ENCODE measurements at places on chromosomes 12 and 14.

- H3K27me3 ChIP-seq: peaks cover 6% of the 10 kb centered on the region
- H3K4me1 ChIP-seq: no peaks in the 10 kb centered on the region
- DNase-seq: no peak
- no peak overlapping the region for H3K27ac ChIP-seq
- H3K4me3 ChIP-seq: no peak overlapping the region
Measured at GRCh38 chr12:7374423-7375144, 69.4 kb downstream of the CD163L1 start.

DNA sequence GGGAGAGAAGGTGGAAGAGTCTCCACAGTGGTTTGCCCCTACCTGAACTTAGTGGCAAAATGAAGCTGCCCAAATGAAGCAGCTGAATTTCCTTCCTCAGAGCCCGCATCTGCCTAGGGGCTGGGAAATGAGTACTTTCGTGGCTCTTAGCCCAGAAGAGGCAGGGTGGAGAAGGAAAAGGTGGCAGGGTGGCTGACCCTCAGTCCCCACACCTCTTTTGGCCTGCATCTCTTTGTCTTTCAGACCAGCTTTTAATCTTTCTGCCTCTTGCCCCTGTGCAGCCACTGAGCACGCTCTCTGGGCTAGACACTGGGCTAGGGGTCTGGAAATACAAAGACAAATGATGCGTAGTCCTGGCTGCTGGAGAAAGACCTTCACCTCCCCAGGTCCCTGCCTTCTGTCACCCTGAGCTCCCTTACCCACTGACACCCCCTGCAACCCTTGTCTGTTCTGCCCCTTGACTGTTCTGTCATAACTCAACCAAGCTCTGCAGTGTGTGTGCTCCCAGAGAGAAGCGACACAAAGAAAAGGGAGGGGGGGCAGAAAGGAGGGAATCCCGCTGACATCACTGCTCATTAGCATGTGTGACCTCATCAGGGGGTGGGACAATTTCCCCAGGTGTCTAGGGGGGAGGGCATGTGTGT is 371 bp upstream of the REM2 start:
- H3K27ac ChIP-seq: no peak overlapping the region
- peaks cover 13% of the 10 kb centered on the region for H3K36me3 ChIP-seq
- H3K4me1 ChIP-seq: peaks cover 22% of the 10 kb centered on the region

DNA sequence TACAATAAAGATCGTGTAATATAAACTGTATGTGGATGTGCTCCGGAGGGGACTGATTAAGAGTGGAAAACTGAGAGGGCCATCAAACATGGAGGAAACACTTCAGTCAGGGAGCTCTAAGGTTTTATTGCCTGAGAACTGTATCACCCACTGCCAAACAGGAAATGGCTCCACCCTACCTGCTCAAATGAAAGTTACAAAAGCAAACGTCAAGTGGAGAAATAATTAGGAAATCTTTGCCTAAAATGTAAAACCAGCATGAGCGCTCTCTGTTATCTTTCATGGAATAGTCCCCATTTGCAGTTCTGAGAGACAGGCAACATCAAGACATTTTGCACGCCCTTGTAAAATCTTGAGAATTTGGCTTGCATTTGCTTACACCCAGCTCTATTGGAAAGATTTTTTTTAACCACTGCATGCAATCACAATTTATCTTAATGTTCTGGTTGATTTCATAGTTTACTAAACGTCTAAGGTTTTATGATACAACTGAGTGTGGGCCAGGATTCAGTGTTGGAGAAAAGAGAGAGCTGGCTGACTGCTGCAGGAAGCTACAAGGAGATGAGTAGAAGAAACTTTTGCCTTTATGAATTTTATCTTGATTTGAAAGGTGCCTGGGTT is 344.0 kb upstream of the PRICKLE1 start:
- no peak overlapping the region for H3K27ac ChIP-seq
- H3K36me3 ChIP-seq: no peaks in the 10 kb centered on the region
- H3K4me1 ChIP-seq: no peaks in the 10 kb centered on the region
- H3K27me3 ChIP-seq: no peaks in the 10 kb centered on the region

GRCh38 chr12:10968765-10969456 is 17.8 kb downstream of the TAS2R50 start:
- no peaks in the 10 kb centered on the region for H3K4me1 ChIP-seq
- H3K27me3 ChIP-seq: no peaks in the 10 kb centered on the region
- no peaks in the 10 kb centered on the region for H3K36me3 ChIP-seq
- DNase-seq: no peak
- no peak overlapping the region for H3K4me3 ChIP-seq

GRCh38 chr12:56935752-56936151 is 1.5 kb upstream of the SDR9C7 start:
- no peak for DNase-seq
- H3K4me1 ChIP-seq: peaks cover 4% of the 10 kb centered on the region
- no peaks in the 10 kb centered on the region for H3K36me3 ChIP-seq
- H3K4me3 ChIP-seq: no peak overlapping the region
- H3K27me3 ChIP-seq: no peaks in the 10 kb centered on the region

DNA sequence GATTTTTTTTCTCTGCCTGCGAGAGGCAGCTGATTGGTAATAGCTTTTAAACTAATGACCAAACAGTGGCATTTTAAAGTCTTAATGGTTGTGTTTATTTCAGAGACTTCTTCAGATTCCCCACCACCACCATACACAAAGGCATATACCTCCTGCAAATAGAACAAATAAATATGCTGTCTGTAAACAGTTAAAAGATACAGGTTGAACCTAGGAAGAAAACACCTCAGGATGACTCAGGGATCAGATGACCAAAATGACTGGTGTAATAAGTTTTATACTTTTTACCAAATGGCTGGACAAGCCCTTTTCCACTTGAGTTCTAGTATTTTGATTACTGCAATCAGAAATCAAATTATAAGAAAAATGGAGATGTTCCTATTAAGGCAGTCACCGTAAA is 364.1 kb downstream of the PAWR start:
- no peaks in the 10 kb centered on the region for H3K4me1 ChIP-seq
- no peak overlapping the region for H3K27ac ChIP-seq
- H3K36me3 ChIP-seq: no peaks in the 10 kb centered on the region
- no peak overlapping the region for H3K4me3 ChIP-seq
- no peak for DNase-seq

DNA sequence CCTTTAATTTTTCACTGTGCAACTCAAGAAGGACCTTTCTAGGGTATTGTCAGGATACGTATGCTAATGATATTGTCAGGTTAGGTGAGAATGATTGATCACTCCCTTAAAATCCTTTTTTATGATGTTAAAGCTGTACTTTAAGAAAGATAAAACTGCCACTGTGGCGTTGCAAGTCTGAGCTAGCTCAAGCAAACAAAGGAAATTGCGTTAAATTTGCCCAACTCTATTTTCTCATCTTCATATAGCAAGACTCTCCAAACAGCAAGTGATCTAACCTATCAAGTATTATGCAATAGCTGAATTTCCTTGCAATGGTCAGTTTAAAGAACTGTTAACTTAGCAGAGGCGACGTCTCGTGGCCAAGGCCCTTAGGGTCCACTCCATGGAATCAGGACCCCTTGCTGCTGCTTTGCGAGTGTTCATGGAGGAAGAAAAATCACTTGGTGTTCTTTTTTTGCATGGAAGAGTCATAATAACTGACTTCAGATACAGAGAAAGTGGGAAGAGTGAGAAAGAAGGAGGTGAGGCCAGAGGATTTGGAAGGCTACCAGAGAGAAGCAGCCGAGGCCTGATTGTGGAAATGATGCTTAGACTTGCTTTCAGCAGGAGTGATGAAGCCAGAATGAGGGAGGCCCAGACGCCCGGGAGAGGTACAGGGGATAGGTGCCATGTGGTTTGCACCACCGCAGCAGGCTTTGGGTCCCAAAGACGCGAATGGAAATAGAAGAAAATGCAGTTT is 2.5 kb downstream of the TRAF3 start:
- H3K27ac ChIP-seq: no peak overlapping the region
- DNase-seq: no peak
- H3K27me3 ChIP-seq: no peaks in the 10 kb centered on the region
- H3K4me3 ChIP-seq: no peak overlapping the region
- no peaks in the 10 kb centered on the region for H3K36me3 ChIP-seq

- peaks cover 9% of the 10 kb centered on the region for H3K36me3 ChIP-seq
- H3K4me1 ChIP-seq: peaks cover 42% of the 10 kb centered on the region
- peak overlapping the region; percentile 92 for H3K27ac ChIP-seq
- H3K4me3 ChIP-seq: peak overlapping the region; percentile 50
Measured at GRCh38 chr14:105491366-105491973, 424 bp downstream of the TEDC1 start.

- no peaks in the 10 kb centered on the region for H3K4me1 ChIP-seq
- no peak overlapping the region for H3K4me3 ChIP-seq
- DNase-seq: no peak
- no peaks in the 10 kb centered on the region for H3K27me3 ChIP-seq
- no peak overlapping the region for H3K27ac ChIP-seq
Measured at GRCh38 chr12:131076296-131076695, 122.6 kb downstream of the ADGRD1 start.

GRCh38 chr12:2801044-2801783 is 6.4 kb downstream of the FKBP4 start:
- H3K27ac ChIP-seq: no peak overlapping the region
- peaks cover 53% of the 10 kb centered on the region for H3K36me3 ChIP-seq
- H3K4me1 ChIP-seq: peaks cover 4% of the 10 kb centered on the region
- H3K27me3 ChIP-seq: no peaks in the 10 kb centered on the region
- no peak overlapping the region for H3K4me3 ChIP-seq
- DNase-seq: no peak

- no peaks in the 10 kb centered on the region for H3K4me1 ChIP-seq
- no peaks in the 10 kb centered on the region for H3K36me3 ChIP-seq
- H3K4me3 ChIP-seq: no peak overlapping the region
- H3K27ac ChIP-seq: no peak overlapping the region
Measured at GRCh38 chr14:86838363-86838762, 1154.6 kb downstream of the GALC start.

- H3K4me3 ChIP-seq: no peak overlapping the region
- no peak for DNase-seq
- no peak overlapping the region for H3K27ac ChIP-seq
Measured at GRCh38 chr12:86948851-86949250, 692.7 kb upstream of the MGAT4C start.

- H3K27ac ChIP-seq: no peak overlapping the region
- H3K4me1 ChIP-seq: no peaks in the 10 kb centered on the region
- H3K36me3 ChIP-seq: no peaks in the 10 kb centered on the region
- no peak for DNase-seq
- H3K27me3 ChIP-seq: no peaks in the 10 kb centered on the region
Measured at GRCh38 chr12:131050463-131051154, 96.9 kb downstream of the ADGRD1 start.

DNA sequence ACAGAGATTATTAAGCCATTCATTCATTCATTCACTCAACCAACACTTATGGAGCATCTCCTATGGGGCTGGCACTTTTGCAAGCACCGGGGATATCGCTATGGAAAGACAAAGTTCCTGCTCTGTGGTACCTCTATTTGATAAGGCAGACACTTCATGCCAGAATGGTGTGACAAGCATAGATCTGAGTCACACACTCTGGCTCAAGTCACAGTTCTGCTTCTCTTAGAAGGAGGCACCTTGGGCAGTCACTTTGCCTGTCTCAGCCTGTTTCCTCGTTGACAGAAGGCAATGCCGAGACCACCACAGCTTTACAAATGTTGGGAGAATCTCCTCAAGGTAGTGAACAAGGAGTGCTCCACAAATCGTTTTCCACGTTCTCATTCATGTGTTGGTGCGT is 205.2 kb downstream of the SLC41A2 start:
- peaks cover 9% of the 10 kb centered on the region for H3K36me3 ChIP-seq
- H3K27ac ChIP-seq: no peak overlapping the region
- H3K4me3 ChIP-seq: no peak overlapping the region
- DNase-seq: no peak
- H3K4me1 ChIP-seq: peaks cover 29% of the 10 kb centered on the region

GRCh38 chr14:49250109-49250508 is 336.1 kb downstream of the RPS29 start:
- no peak for DNase-seq
- no peaks in the 10 kb centered on the region for H3K4me1 ChIP-seq
- H3K27ac ChIP-seq: no peak overlapping the region

GRCh38 chr12:53725824-53726223 is 1.4 kb downstream of the CALCOCO1 start:
- H3K4me1 ChIP-seq: peaks cover 18% of the 10 kb centered on the region
- no peak for DNase-seq
- H3K27ac ChIP-seq: no peak overlapping the region

DNA sequence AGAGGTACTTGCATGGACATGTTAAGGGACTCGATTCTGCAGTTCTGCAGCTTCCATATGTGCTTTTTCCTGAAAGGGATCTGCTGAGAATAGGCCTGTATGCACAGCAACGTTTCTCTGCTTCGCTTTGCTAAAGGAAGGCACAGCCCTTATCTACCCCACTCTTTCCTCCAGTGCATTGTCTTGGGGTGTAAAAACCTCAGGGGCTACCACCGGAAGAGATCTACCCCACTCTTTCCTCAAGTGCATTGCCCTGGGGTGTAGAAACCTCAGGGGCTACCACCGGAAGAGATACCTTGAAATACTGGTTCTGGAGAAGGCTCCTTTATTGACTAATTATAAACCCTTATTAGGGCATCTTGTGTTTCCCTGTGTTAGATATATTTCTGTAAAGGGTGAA is 52.9 kb downstream of the SEL1L start:
- H3K36me3 ChIP-seq: peaks cover 64% of the 10 kb centered on the region
- H3K4me3 ChIP-seq: no peak overlapping the region
- DNase-seq: peak; percentile 44
- peaks cover 9% of the 10 kb centered on the region for H3K4me1 ChIP-seq

GRCh38 chr14:105195522-105196264 is 14.6 kb upstream of the NUDT14 start:
- no peak for DNase-seq
- H3K4me3 ChIP-seq: no peak overlapping the region
- no peak overlapping the region for H3K27ac ChIP-seq
- peaks cover 38% of the 10 kb centered on the region for H3K27me3 ChIP-seq
- no peaks in the 10 kb centered on the region for H3K36me3 ChIP-seq
- peaks cover 44% of the 10 kb centered on the region for H3K4me1 ChIP-seq

DNA sequence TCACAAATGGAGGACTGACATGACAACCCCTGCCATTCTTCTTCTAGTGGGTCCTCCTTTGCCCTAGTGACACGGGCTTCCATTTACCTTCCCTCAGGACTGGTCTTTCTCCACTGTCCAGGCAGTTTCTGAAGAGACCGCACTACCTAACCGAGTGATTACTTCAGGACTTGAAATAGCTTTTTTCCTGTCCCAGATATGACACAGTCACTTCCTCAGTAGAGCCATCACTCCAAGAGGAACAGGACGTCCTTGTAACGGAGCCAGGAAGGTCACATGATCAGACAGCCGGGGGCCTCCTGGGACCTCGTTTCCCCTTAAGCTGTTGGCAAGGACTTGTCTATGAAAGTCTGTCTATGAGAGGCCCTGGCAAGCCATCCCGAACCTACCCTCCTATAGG is 62.3 kb downstream of the FOS start:
- H3K27me3 ChIP-seq: no peaks in the 10 kb centered on the region
- H3K4me1 ChIP-seq: peaks cover 3% of the 10 kb centered on the region
- no peak overlapping the region for H3K27ac ChIP-seq
- no peaks in the 10 kb centered on the region for H3K36me3 ChIP-seq
- no peak for DNase-seq
